Liver (tissue), 10 donors: ENCODE measurements at places on chromosomes 6 and 20. TPM values are rescaled to one million over a fixed set of nuclear protein-coding genes. Genes with fewer than 3 reads are reported as not detected.

The ABHD16B gene
- total RNA-seq, result not detected

The PTCRA gene
- total RNA-seq, result 1.1 TPM

The NMBR gene
- not detected for total RNA-seq

The MEP1A gene
- total RNA-seq, result 1.8 TPM

The FABP7 gene
- not detected for total RNA-seq

The POM121L2 gene
- not detected for total RNA-seq

The HLA-G gene
- total RNA-seq, result not detected
